ENCODE measurements at places on chromosomes 16 and 17.
A peak's percentile ranks its signal among the peaks of the same experiment; 100 is the strongest.

- DNase-seq, result peak; percentile 20
These were observed 37.2 kb downstream of the NKD1 start for GRCh38 chr16:50585331-50585776.

GRCh38 chr17:77018504-77018903, 122.3 kb upstream of the SEC14L1 start:
- no peak for DNase-seq

GRCh38 chr17:43636426-43636825, 25.3 kb downstream of the MEOX1 start:
- DNase-seq, result no peak

DNA sequence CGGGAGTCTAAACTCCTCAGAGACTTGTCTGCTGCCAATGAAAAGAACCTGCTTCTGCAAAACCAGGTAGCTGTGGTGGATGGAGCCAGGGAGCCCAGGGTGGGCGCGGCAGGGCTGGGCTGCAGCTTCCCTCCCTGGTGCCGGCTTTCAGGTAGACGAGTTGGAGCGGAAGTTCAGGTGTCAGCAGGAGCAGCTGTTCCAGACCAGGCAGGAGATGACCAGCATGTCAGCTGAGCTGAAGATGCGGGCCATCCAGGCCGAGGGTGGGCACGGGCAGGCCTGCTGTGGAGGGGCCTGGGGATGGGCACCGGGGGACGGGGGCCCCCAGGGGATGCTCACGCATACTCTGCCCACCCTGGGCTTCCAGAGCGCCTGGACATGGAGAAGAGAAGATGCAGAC, 3.2 kb upstream of the RAC3 start:
- DNase-seq, result no peak

DNA sequence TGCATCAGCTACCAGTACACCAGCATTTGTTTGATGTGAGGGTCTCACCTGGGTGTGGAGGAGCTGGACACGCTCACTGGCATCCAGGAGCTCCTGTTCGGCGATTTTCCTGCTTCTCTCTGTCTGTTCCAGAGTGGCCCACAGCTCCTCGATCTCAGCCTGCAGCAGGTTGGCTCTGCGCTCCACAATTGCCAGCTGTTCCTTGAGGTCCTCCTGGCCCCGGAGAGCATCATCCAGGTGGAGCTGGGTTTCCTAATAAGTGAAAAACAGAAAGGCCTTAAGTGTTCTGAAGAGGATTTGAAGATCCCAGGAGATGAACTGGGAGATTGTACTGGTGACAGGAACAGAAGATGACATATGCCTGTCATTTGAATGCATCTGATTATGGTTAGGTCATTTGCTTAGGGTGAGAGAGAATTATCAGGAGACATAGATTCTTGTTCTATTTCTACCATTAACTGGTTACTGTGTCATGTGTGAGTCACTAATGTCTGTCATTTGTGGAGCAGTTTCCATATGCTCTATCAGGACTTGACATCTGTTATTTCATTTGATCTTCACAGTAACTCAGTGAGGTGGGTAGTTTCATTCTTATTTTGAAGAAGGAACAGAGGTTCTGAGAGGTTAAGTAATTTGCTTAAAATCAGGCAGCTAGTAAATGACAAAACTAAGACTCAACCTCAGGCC, 21.5 kb upstream of the MYH13 start:
- no peak for DNase-seq

DNA sequence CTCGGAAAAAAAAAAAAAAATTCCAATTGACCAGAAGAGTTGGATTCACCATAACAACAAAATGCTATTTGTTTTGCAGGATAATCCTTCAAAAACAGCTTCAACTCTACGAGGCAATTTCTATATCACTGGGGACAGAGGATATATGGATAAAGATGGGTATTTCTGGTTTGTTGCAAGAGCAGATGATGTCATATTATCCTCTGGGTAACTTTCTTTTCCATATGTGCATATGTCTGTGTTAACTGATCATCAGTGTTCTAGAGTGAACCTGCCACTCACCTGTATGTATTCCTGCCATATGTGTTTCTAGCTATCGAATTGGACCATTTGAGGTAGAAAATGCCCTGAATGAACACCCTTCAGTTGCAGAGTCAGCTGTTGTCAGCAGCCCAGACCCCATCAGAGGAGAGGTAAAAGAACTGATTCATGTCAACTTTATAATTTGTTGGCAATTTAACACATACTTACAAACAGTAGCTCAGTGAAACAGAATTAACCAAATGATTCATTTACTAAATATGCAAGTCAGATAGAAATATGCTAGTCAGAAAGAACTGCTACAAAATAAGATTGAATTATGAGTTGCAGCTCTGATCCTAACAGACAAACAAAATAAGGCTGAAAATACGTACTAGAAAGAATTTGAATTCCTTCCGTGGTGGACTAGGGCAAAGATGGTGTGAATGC, 14.2 kb downstream of the ERI2 start:
- no peak for DNase-seq

- DNase-seq, result peak; percentile 24
These were observed 70.2 kb downstream of the CCDC182 start for GRCh38 chr17:57674894-57675293.

DNA sequence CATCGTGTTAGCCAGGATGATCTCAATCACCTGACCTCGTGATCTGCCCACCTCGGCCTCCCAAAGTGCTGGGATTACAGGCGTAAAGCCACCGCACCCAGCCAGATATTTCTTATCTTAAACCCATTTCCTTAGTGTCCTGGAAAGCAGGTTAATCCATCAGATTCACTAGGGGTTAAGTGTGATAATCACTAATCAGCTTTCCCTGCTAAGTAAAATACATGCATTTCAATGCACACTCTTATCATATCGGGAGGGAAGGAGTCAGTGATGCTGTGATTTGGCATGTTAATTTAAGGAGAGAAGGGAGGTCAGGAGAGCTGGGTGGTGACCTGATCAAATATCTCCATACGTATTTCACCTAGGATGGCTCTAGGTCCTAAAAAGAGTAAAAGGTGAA, 29.1 kb downstream of the STAT3 start:
- DNase-seq, result no peak

GRCh38 chr16:79261481-79261940, 339.0 kb downstream of the MAF start:
- DNase-seq, result no peak

- DNase-seq, result peak; percentile 63
These were observed 102.0 kb downstream of the GRIN2A start for GRCh38 chr16:10080051-10080772.

- DNase-seq, result peak; percentile 9
These were observed 781 bp downstream of the RSKR start for GRCh38 chr17:28612936-28613872.

GRCh38 chr17:57270801-57271245, 14.5 kb downstream of the MSI2 start:
- DNase-seq, result no peak

DNA sequence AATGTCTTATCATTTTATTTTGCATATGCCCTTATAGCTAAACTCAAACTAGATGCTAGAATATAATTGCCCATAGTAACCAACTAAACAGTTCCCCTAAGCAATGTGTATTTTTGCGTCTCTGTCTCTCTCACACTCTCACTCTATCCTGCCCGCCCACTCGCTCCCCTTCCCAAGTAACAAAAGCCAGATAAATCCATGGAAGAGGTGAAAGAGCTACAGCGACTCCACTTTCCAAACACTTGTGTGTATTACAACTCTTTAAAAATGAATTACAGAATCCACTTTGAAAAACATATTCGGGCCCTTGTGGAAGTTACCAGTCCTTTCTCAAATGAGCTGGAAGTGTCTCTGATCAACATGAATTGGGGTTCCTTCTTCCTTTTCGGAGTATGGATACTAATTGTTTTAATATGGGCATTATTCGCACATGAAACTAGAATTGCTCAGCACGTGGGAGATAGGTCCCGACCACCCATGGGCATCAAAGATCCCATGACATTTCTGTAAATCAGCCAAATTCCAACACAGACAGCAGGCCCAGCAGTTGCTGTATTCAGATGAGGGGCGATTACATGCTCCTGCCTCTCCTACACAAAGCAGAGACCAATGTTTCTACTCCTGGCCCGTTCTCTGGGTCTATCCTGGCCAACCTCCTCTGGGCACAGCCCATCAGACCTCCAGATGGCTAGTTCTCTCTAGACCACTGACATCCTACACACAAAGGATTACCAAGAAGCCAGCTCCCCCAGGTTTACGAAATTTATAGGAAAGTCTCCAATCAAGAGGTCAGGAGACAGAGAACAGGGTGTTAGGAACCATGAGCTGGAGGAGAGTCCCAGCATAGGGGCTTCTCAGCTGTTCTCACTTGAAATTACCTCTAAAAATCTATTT, 121.5 kb downstream of the ZFHX3 start:
- DNase-seq, result no peak

- no peak for DNase-seq
These were observed 42.1 kb downstream of the AIPL1 start for GRCh38 chr17:6392609-6393350.

GRCh38 chr16:30474074-30474452, 1.5 kb downstream of the ITGAL start:
- DNase-seq, result no peak

GRCh38 chr17:40360091-40360490, 4.4 kb downstream of the GJD3 start:
- DNase-seq, result no peak

- DNase-seq, result no peak
These were observed at the start of gene SEZ6L2 for GRCh38 chr16:29899516-29900101. TSS of gene SEZ6L2 (minus strand) at chr16:29899550. CDS start at chr16:29899019, 531 bp downstream.

DNA sequence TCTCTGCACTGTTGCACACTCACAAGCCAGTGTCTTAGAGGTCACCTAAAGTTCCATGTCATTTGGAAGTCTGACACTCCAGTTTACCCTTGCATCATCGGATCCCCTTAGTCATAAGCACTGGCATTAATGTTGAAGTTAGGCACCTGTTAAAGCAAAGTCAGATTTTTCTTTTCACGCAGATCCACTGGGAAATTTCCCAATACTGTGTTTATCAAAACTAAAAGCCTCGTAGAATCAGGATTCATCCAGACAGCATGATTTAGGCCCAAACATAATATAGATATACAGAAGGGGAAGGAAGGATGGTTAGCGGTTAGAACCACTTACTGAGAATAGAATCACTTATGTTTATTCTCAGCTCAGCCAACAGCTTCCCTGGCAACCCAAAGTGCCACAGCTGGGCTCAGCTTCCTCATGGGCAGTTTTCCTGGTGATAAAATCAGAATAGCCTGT, 30.1 kb upstream of the HAPSTR1 start:
- no peak for DNase-seq

- no peak for DNase-seq
These were observed 59.2 kb downstream of the TEX14 start for GRCh38 chr17:58632324-58633314.

DNA sequence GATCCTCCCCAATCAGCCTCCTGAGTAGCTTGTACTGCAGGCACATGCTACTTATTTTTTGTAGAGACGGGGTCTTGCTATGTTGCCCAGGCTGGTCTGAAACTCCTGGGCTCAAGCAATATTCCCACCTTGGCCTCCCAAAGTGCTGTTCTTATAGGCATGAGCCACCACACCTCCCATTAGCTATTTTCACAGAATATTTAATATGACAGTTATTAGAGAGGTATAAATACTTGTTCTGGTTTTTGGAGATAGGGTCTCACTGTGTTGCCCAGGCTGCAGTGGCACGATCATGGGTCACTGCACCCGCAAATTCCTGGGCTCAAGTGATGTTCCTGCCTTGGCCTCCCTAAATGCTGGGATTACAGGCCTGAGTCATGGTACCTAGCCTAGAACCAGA, 21.1 kb downstream of the ZNF213 start:
- DNase-seq, result no peak

- DNase-seq, result no peak
These were observed 727.4 kb upstream of the CA10 start for GRCh38 chr17:52885882-52886281.

GRCh38 chr16:3170440-3171180, 17.4 kb upstream of the OR1F1 start:
- no peak for DNase-seq

- DNase-seq, result no peak
These were observed 32.2 kb upstream of the RCVRN start for GRCh38 chr17:9937241-9937761.

GRCh38 chr17:71273441-71273840, 847.4 kb upstream of the SOX9 start:
- DNase-seq, result no peak

DNA sequence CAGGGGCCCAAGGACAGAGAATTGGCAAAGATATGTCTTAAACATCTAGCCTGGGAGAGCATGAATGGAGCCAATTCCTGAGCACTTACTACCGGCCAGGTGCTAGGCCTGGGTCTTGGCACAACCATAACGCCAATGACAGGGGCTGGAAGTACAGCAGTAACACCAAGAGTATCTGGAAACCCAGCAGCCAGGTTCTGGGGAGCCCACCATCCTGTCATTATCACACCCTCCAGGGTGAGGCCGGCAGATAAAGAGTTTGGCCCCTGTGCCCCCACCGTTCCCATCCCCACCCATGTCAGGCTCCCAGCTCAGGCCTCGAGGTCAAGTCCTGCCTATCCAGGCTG, 508 bp upstream of the TMC8 start:
- no peak for DNase-seq

DNA sequence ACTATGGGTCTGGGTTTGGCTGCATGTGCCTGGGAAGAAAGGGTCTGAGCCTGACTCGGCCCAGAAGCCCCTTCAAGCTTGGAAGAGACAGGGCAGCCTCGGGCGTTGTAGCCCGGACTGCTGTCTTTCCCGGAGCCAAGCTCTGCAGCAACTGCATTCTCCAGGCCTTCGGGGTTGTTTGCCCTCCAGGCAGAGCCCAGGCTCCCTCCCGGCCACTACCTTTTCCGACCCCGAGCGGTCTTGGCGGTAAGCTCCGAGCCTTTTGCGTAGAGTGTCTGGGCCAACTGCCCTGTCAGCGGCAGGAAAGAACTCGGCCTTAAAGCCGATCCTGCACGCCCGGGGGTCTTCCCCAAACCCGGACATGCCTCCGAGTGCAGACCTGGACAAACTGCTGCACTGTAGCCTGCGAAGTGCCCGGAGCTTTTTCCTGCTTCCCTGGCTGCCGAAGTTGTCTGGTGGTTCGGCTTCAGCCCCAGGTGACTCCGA, 1.3 kb downstream of the LHX1 start:
- DNase-seq, result no peak

DNA sequence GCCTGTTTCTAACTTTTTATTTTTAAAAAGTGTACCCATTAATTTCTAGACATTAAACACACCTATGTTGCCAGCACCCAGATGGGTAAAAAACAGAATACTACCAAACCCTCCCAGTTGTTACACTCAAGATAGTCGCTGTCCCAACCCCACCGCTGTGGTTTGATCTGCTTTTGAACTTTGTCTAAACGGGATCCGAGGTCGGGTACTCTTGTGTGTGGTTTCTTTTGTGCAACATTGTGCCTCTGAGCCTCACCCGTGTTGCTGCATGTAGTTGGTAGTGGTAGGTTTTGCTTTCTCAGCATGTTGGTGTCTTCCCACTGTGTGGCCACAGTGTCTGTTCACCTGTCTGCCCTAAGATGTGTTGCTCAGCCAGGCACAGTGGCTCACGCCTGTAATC, 4.3 kb downstream of the KLHL36 start:
- no peak for DNase-seq

DNA sequence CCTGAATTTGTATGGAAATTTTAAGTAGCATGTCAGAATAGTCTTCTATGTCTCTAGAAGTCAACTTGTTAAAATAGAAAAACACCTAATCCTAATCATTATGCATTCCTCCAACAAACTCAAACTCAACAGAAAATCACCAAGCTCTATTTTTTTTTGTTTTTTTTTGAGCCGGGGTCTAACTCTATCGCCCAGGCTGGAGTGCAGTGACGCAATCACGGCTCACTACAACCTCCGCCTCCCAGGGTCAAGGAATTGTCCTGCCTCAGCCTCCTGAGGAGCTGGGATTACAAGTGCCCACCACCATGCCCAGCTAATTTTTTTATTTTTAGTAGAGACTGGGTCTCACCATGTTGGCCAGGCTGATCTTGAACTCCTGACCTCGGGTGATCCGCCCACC, 9.8 kb downstream of the TMEM231 start:
- no peak for DNase-seq

All from anterior cingulate cortex (tissue), 58 donors.